ENCODE measurements at places on chromosomes 13 and 19.

DNA sequence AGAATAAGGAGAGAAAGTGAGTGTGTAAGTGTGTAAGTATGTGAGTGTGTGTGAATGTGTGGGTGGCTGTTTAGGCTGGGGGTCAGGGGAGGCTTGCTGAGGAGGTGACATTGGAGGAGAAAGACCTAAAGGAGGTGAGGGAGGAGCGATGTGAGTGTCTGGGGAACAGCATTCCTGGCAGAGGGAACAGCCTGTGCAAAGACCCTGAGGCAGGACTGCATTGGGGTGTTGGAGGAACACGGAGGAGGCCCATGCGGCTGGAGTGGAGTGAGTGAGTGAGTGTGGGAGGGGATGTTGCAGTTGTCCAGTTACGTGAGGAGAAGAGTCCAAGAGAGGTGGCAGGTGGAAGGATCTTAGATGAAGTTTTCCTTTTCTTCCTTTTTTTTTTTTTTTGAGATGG, 31.8 kb downstream of the NFILZ start:
- no peak for DNase-seq

DNA sequence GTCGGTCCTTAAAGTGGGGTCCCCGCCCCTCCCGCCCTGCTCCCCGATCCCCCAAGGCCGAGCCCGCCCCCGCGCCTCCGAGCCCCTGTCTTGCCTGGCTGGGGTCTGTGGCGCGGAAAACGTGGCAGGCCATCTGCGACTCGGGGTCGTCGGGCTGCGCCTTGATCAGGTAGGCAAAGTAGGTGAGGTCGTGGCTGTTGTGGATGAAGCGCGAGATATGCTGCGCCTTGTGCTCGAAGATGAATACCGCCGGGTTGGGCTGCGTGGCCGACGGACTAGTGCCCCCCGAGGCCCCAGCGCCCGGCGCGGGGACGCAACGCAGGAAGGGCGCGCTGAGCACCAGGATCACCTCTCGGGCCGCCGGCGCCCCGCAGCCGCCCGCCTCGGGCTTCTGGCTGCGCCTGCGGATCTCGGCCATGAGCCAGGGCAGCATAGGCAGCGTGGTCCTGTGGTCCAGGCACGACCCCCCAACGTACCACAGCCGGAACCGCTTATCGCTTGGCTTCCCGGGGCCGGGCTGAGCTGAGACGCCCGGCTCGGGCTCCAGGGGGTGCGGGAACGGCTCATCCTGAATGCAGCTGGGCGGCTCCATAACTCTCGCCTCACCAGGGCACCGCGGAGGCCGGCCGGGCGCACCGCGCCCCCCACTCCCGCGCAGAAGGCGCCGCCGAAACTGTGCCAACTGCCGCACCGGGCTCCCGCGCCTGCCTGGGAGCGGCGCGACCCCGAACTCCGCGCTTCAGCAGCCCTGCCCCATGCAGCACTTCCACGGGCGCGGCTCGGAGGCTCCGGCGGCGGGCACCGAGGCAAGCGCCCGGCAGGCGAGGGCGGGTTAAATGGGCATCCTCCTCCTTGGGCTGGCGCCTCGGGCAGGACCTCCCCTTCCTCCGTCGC, 546 bp downstream of the TBC1D4 start:
- no peak for DNase-seq

GRCh38 chr19:3785451-3785937, 687 bp downstream of the MATK start:
- no peak for DNase-seq

DNA sequence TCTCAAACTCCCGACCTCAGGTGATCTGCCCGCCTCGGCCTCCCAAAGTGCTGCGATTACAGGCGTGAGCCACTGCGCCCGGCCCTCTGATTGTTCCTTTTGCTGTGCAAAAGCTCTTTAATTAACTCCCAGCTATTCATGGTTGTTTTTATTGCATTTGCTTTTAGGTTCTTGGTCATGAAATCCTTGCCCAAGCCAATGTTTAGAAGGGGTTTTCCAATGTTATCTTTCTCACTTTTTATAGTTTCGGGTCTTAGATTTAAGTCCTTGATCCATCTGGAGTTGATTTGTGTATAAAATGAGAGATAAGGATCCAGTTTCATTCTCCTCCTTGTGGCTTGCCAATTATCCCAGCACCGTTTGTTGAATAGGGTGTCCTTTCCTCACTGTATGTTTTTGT, 19.2 kb upstream of the GRTP1 start:
- no peak for DNase-seq

- peak; percentile 81 for DNase-seq
Observed at GRCh38 chr19:11378319-11379189, 4.1 kb downstream of the SWSAP1 start.

- DNase-seq = peak; percentile 60
Observed at GRCh38 chr19:16067205-16067938, 8.9 kb upstream of the TPM4 start.

- DNase-seq = peak; percentile 41
Observed at GRCh38 chr13:98142380-98143156, at the start of gene FARP1. Gene FARP1, plus strand, starts transcription at chr13:98143094. Its CDS starts 70,149 bp downstream, at chr13:98213243.

- DNase-seq = no peak
Observed at GRCh38 chr19:51740356-51740755, 11.3 kb downstream of the FPR1 start.
